ENCODE measurements at places on chromosomes 7 and 10.

DNA sequence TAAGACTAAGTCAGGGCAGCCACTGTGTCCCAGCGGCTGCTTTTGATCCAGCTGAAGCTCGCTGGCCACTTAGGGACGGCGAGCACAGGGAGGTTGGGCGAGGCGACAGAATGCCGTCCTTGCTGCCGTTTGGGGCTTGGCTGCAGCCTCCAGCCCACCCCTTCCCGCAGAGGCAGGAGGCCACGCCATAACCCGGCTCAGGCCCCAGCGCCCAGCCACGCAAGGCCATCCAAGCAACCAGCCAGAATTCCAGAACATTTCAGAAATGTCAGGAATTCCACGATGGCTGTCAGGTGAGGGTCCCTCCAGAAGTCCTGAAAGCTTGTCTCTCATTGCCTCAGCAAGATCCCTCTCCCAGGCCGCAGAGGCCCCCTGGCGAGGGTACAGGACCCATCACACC, 479.1 kb upstream of the FOXK1 start:
- no peak for DNase-seq

GRCh38 chr7:123666492-123666891, 10.8 kb downstream of the LMOD2 start:
- DNase-seq: no peak

DNA sequence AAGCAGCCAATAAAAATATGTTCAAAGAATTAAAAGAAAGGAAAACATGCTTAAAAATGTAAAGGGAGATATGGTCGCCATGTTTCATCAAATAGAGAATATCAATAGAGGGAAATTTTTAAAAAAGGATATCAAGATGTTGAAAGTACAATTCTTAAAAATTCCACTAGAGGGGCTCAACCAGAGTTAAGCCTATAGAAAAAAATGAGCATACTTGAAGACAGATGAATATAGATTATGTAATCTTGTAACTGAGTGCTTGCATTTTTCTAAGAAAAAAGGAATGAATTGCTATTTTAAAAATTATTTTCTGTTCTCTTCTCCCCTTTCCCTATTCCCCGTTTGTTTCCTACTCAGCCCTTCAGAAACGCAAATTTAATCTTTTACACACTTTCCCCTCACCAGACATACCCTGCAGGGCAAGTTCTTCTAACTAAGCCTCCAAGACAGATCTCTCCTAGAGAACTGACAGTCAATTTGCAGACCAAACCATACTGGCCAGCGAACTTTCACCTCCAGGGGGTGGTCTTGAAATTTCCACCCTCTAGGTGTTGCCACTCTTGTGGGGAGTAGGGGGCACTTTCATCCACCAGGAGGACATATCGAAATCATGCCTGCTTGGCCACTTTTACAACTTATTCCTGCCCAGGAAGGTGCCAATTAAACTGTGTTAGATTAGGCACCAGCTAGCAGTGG, 67.7 kb downstream of the NSUN6 start:
- no peak for DNase-seq

GRCh38 chr10:77004917-77005564, 632.6 kb downstream of the KCNMA1 start:
- DNase-seq: peak; percentile 21

- DNase-seq: no peak
Observed at GRCh38 chr10:88064608-88065382, 201.4 kb downstream of the PTEN start.

GRCh38 chr7:129366-130221, 62.8 kb upstream of the FAM20C start:
- peak; percentile 79 for DNase-seq

DNA sequence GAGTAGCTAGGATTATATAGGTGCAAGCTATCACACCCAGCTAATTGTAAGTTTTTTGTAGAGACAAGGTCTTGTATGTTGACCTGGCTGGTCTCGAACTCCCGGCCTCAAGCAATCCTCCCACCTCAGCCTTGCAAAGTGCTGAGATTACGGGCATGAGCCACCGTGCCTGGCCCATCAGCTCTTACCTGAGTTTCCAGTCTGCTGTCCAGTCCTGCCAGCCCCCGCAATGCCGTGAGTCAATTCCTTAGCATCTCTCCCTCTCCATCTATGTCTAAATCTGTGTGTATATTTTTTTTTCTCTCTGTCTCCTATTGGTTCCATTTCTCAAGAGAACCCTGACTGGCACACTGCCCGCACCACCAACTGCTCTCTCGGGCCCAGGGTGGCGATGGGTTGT, 127.6 kb downstream of the ACTR3B start:
- no peak for DNase-seq

GRCh38 chr10:133177380-133178157, 17.6 kb downstream of the KNDC1 start:
- no peak for DNase-seq

- DNase-seq: no peak
Observed at GRCh38 chr7:29965030-29965429, 24.6 kb downstream of the SCRN1 start.

DNA sequence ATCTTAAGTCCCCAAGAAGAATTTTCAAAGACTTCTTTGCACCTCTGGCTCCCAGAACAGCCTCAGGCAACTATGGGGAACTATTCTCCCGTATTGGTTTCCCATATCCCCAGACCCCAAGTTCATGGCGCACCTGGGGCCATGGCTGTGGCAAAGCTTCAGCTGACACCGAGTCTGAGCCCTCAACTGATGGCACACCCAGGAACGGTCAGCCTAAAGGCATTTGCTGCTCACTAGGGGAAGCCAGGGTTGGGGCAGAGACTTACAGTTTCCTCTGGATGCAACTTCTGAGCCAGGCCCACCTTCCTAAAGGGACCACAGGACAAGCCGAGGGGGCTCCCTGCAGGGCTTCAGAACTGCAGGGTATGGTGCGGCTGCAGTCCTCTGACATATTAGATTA, 13.7 kb upstream of the CPA1 start:
- DNase-seq: no peak

GRCh38 chr7:64978497-64979203, 12.2 kb downstream of the ZNF117 start:
- no peak for DNase-seq
